ENCODE measurements at places on chromosomes 16 and 17.

DNA sequence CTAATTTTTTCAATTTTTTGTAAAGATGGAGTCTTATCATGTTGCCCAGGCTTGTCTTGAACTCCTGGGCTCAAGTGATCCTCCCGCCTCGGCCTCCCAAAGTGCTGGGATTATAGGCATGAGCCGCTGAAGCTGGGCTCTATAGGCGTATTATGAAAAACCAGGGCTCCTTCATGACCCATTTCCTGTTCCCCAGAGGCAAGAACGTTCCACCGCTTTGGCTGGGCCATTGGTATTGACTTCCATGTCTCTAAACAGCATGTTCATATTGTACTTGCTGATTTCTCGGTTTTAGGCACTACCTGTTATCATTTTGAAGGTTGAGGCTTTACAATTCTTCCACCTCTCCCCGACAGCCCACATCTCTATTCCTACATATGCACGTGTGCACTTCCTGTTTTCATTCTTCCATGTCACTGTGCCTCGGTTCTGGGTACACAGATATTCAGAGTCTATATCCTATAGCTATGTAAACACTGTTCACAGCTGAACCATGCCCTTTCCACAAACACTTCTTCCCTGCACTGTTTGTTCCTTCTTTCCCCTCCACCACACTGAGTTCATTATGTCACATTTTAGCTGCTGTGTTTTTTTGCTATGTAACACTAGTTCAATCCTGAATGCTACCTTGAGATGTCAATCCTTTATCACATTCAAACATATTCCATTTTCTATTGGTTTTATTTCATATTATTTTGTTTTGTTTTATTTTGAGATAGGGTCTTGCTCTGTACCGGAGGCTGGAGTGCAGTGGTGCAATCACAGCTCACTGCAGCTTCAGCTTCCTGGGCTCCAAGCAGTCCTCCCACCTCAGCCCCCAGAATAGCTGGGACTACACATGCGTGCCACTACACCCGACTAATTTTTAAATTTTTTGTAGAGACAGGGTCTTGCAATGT is 16.8 kb upstream of the MAPK3 start:
- DNase-seq, result no peak

GRCh38 chr17:67293251-67294203 is 48.5 kb upstream of the HELZ start:
- peak; percentile 11 for DNase-seq

GRCh38 chr17:65035704-65036103 is 20.8 kb downstream of the GNA13 start:
- no peak for DNase-seq

DNA sequence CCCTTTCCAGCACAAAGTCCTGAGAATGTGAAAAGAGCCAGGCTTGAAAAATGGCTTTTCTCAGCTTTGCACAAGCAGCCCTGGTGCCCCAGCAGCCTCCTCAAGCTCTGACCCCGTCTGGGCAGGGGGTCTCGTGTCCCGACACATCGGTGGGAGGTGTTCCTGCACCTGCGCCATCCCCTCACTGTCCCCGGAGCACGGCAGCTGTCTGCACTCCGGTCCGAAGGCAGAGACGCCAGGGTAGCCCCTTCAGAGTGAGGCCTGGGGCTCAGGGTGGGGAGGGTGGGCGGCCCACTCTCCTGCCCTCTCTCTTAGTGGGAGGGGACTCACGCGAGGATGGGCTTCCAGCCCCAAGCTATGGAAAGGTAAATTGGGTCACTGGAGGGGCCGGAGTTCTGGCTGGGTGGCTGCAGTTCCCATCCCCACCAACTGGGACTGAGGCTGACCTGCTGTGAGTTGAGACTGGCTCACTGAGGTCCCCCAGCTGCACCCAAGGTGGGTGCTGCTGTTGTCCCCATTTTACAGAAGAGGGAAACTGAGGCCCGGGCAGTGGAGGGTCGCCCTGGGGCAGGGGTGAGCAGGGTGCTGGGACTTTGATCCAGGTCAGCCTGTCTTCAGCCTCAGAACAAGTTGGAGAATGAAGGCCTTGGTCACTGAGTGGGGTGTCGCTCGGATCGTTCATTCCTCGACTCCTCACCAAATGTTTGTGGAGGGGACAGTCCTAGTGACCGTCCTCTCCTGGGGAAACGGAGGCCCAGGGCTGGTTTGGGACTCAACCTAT is 2.3 kb upstream of the BAIAP3 start:
- DNase-seq, result no peak

- DNase-seq, result no peak
These were observed 273.3 kb upstream of the CDH5 start for GRCh38 chr16:66093191-66093590.

DNA sequence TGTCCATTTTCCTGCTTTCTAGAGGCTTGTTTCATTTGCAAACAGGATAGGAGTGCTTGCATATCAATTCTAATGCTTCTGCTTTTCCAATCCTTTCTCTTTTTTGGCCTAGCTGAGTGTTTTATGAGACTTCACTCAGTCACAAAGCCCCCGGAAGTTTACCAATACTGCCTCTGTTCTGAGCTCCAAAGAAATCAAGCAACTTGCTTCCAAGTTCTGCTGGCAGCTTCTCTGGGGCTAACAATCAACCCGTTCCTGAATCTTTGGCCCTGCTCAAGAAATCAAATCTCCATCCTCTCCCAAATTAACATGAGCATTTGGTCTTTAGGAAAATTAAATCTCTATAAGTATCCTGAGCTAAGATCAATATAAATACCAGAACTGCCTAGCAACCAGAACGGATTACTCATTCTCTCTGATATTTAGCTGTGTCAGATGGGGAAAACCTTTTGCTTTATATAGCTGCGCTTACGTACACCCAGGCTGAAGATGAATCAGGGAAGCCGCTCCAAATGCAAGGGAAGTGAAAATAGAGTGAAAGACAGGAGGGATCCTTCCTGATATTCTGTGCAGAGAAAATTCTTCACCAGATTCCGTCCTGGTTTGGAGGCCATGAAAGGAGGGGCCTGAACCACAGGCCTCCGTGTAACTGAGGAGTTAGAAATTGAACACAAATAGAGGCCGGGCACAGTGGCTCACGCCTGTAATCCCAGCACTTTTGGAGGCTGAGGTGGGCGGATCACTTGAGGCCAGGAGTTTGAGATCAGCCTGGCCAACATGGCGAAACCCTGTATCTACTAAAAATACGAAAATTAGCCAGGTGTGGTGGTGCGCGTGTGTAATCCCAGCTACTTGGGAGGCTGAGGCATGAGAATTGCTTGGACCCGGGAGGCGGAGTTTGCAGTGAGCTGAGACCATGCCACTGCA is 23.3 kb upstream of the GRB2 start:
- DNase-seq, result peak; percentile 80

DNA sequence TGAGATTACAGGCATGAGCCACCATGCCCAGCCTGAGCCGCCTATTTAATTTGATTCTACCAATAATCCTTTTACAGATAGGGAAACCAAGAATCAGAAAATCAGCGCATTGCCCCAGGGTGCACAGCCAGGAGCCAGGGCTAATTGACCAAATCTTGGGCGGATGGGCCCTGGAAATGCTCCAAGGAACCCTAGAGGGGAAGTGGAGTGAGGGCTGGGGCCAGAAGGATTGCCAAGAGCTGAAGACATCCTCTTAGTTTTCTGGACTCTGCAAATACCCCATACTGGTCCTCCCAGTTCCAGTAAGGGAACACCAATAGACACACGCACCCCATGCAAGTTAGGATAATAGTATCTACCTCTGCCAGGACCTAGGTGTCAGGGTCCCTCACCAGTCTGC is 3.8 kb downstream of the FHOD1 start:
- no peak for DNase-seq

DNA sequence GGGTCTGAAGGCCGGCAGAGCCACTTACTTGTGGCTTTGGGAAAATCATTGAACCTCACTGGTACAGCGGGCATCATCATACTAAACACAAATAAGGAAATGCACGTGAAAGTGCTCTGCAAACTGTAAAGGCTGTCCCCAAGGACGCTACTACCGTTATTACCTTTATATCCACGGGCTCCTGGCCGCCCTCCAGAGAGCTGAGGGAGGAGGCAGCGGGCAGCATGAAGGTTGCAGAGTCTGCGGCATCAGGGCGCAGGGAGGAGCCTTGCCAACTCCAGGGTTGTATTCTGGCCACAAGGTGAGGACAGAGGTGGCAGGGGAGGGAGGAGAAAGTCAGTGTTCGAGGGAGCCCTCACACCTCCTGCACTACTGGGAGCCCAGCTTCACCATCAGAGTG is 68.3 kb upstream of the GCSH start:
- no peak for DNase-seq

DNA sequence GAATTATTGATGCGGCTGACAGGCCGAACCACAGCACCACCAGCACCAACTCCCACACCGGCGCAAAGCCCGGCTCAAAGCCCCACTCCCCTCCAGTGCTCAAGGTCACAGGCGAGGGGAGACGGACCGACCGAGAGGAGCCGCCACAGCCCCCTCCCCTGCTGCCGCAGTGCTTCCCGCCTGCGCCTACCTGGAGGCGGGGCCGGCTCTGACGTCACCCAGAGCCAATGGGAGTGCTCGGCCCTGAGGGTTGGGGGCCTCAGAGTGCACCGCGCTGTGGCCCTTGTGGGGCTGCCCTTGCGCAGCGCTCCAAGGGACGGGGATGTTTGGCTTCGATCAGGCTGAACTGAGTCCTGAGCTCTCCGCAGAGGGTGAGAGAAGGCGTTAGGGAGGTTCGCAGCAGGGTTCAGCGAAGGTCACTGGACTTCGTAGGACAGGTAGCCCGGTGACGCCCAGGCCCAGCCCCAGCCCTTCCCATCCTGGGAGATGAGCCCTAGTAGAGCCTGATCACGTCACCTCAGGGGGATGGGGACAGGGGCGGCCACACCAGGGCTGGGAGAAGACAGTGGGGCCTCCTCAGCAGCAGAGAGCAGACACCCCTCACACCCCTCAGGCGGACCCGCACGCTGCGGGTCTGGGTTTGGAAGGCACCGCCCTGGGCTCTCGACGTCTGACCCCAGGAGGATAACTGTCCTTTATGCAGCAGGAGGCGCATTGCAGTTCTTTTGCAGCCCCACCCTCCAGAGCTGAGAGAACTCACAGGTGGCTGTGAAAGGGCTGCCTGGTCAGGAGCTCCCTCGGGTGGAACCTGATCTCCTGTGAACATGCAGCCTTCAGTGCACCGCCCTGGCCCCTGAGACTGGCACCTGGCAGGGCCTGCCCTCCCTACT is 1.5 kb downstream of the NDRG4 start:
- no peak for DNase-seq

Measured in kidney glomerular epithelial cell (primary cell).